Stimulated activated CD8-positive, alpha-beta memory T cell treated with anti-CD3 and anti-CD28 coated beads, Interleukin-15, amount 100 ng/mL, for 48 hours (primary cell): ENCODE measurements at places on chromosomes 5 and 9.

GRCh38 chr5:89604342-89604741 lies 721.4 kb upstream of the MEF2C start:
- DNase-seq, result no peak

- peak; percentile 74 for DNase-seq
Measured at GRCh38 chr9:135925496-135926133, 18.3 kb upstream of the CAMSAP1 start.

- DNase-seq, result no peak
Measured at GRCh38 chr5:13976867-13977830, 32.7 kb upstream of the DNAH5 start.

DNA sequence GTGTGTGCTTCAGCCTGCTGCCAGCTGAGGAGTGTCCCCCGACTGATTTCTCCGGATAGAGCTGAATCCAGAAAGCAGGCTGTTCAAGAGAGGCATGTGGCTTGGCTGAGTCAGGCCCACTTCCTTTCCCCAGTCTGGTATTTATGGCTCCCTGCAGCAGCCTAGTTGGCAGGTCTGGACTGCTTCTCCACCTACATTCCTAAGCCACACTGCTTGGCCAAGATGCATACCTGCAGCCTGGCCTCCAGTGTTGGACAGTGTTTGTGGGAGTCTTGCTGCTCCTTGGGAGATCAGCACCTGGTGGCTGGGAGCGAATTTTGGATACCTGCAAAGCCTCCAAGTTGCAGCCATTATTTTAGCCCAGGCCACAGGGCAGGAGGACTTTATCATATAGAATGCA lies 670.8 kb downstream of the ACTL7B start:
- no peak for DNase-seq

- DNase-seq, result no peak
Measured at GRCh38 chr5:65055938-65056337, 287.2 kb downstream of the CWC27 start.

DNA sequence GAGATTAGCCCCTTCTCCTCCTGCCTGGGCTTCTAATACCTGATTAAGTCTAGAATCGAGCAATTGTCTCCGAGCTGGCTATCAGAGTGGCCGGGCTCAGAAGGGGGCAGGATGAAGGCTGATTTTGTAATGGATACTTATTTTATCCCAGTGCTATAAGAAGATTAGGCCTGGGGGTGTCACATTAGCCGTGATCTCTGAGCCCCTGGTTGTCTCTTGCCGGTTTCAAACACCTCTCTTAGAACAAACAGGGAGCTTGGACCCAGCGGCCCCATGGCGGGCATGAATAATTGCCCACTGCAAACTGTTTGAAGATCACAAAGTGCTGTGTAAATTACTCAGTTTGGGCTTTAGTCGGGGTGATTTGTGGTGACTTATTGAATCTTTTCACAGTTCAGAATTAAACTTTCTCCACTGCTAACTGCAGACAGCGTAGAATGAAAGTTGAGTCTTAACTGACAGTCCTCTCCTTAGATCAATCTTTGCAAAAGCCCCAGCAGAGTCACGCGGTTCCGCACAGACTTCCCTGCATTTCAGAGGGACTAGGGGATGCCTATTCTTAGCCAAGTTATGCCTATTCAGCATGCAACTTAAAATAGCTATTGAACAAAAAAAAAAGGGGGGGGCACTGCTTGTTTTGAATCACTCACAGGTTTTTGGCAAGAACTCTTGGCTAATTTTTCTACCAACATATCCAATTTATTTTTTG lies 200.6 kb upstream of the IRX1 start:
- DNase-seq, result no peak

- DNase-seq, result no peak
Measured at GRCh38 chr5:638501-639252, 26.5 kb downstream of the CEP72 start.

DNA sequence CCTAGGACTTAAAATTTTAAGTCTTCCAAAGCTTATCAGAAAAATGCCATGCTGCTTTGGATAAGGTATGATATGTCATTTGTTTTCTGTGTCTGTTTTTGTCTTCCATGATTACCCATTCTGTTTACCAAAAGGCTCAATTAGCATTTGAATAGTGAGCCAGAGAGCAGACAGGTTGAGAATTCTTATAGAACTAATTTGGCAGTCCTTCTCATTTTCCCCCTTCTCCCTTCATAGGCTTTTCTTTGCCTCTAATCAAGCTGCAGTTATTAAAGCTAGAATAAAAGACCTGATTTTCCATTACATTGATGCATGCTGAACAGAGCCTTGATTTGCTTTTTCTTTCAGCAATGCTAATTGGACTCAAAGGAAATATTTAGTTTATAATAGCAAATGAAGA lies 993.0 kb downstream of the MAT2B start:
- DNase-seq, result no peak

GRCh38 chr9:86822006-86822801 lies 125.1 kb downstream of the GAS1 start:
- DNase-seq, result no peak

DNA sequence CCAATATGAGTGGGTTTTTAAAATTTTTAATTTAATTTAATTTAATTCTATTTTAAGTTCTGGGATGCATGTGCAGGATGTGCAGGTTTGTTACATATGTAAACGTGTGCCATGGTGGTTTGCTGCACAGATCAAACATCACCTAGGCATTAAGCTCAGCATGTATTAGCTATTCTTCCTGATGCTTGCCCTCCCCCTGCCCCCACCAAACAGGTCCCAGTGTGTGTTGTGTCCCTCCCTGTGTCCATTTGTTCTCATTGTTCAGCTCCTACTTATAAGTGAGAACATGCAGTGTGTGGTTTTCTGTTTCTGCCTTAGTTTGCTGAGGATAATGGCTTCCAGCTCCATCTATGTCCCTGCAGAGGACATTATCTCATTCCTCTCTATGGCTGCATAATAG lies 35.0 kb upstream of the ANKRD33B start:
- no peak for DNase-seq

DNA sequence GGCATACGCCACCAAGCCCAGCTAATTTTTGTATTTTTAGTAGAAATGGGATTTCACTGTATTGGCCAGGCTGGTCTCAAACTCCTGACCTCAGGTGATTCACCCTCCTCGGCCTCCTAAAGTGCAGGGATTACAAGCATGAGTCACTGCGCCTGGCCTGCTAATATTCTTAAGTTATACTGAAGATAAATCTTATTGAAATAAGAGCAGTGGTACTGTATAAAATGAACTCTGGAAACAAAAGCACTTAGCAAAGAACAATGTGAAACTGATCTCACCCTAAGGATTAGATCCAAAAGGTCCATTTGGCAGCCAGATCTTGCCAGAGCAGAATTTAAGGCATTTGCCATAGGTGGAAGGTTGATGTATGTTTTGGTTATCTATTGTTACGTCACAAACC lies 27.1 kb downstream of the CYSTM1 start:
- DNase-seq, result no peak

GRCh38 chr5:76527685-76528161 lies 95.5 kb downstream of the F2RL2 start:
- DNase-seq, result no peak

DNA sequence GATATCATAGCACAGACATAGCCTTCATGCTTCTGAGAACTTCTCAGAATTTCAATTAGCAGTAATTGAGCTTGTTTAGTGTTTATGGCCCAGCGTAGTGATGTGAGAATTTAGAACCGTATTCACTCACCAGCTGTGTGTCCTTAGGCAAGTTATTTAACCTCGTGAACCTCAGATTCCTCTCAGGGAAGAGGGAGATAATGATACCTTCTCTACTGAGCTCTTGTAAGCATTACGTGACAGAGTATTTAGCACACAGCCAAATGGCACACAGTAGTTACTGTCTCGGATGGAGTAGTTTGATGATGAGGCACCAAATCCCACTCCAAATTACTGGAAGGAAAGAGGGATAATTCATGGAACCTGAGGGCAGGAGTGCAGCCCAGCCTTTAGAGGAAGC lies 429.3 kb downstream of the CCDC171 start:
- DNase-seq, result no peak

GRCh38 chr5:141882594-141883183 lies 4.5 kb upstream of the PCDH1 start:
- DNase-seq, result no peak

GRCh38 chr5:72063219-72063819 lies 44.0 kb upstream of the MAP1B start:
- no peak for DNase-seq

DNA sequence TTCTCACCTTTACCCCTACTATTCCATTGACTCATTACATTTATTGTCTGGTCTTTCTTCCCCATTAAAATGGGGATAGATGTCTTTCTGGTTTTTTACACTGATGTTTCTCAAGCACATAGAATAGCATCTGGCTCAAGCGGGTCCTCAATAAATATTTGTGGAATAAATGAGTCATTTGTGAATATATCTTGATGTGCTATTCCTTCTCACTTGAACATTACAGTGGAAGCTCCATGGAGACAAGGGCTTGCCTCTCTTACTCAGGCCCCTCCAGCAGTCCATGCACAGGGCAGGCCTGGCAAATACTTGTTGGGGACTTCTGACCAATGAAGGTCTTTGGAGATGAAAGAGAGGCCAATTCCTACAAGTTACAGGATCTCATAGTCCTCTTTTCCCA lies 151.7 kb upstream of the TAS2R1 start:
- no peak for DNase-seq

DNA sequence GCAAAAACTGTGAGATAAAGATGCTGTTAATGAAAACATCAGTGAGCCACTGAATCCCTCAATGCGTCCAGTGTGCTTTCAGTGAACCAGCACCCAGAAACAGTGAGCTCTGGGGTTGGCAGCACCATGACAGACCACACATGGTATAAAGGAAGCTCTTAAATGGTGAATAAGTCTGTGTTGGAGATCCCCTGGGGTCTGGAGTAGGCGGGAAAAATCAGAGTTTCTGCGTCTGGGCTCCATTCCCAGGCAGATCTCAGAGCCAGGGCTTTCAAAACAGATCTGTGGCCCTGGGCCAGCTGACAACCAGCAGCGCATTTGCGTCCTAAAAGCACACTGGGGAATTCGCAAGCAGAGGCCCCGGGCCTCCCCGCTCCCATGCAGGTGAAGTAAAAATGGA lies 233.5 kb downstream of the FRMD3 start:
- DNase-seq, result no peak

DNA sequence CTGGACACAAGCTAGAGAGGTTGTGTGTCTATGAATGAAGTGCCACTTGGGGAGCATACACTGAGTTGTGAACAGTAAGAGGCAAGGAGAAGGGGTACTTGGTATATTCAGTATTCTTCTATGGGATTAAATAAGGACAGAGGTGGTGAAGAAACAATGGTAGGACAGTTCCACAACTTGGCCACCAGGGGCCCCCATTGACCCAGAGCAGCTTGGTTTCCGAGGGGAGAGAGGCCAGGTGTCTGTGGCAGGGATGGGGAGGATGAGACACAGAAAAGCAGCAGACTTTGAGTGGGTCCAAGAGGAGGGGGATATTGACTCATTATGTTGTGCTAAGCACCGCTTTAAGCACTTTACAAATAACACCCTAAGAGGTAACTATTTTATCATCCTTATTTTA lies 220.6 kb downstream of the MELK start:
- DNase-seq, result no peak
